Breast epithelium (tissue), 4 donors: ENCODE measurements at places on chromosomes 3 and 15. TPM values are rescaled to one million over a fixed set of nuclear protein-coding genes. Genes with fewer than 3 reads are reported as not detected.

Gene CLRN1
- total RNA-seq = not detected

GRCh38 chr3:52679199-52679538 lies 6.5 kb downstream of the PBRM1 start:
- no peak for DNase-seq

- no peak for DNase-seq
Measured at GRCh38 chr3:147943265-147943945, 534.2 kb downstream of the ZIC1 start.

DNA sequence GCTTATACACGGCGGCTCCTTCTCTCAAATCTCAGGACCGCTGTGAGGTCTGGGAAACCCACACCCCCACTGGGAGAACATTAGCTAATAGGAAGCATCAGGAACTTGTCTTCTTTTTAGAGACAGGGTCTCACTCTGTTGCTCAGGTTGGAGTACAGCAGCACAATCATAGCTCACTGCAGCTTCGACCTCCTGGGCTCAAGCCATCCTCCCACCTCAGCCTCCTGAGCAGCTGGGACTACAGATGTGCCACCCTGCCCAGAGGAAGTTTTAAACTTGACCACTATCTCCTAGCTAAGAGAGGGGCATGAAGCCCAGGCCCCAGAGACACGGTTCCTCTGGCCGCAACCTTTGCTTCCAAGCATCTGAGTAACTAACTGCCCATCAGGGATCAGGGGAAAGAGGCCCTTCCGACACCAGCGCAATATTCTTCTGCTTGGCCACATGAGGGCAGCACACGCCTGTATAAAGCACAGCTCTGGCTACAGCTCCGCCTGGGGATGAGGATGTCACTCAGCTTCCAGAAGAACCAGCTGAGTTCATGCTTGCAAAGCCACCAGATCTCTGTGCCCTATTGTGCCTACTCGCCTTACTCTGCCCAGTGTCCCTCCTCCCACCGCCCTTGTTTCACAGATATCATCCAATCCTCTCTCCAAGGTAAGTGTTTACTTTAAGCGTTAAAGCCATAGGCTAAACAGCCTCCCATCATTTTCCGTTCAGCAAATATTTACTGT lies 57.6 kb upstream of the SLC6A11 start:
- peak; percentile 69 for DNase-seq

DNA sequence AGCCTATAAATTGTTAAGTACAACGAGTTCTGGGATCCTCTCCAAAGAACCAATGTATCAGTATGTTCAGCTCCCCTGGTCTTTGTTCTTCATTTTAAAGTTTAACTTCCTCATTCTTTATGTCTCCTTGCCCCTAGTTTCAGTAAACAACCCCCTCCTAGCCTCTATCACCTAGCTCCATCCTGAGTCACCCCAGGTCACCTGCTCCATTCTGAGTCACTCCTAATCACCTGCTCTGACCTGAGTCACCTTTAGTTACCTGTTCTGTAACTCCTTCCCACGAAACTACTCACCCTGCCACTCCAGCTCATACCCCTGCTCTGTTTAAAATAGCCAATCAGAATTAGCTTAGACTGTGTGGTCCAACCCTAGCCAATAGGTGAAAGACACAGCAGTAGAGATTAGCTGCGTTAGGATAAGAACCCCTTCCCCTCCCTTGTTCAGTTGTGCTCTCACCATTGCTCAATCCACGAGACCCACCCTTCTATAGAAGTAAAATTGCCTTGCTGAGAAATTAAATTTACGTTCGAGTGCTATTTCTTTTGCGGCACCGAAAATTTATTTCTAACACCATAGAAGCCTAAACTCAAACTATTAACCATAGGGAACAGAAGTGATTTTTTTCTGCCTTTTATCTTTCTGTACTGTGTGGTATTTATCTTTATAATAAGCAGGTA lies 245.0 kb upstream of the ADAMTS9 start:
- DNase-seq = no peak

Gene ZNF148
- 31.8 TPM for total RNA-seq

DNA sequence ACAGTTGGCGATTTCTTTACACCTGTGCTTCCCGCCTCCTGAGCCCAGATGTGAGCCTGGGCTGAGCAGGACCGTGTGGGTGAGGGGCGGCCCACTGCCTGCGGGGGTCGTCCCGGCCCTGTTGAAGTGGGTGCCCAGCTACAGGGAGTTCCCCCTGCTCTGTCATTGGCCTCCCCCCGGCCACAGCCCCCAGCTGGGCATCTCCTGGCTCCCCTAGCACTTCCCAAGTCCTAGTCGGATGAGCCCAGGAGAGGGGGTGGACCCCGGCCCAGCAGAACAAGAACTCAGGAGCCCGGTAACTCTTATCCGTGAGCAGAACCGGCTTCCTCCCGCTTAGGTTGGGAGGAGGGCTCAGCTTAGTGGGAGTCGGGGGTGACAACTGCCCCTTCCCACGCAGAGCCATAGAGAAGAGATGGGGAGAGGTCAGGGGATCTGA lies 757 bp downstream of the PAQR5 start:
- DNase-seq = no peak

DNA sequence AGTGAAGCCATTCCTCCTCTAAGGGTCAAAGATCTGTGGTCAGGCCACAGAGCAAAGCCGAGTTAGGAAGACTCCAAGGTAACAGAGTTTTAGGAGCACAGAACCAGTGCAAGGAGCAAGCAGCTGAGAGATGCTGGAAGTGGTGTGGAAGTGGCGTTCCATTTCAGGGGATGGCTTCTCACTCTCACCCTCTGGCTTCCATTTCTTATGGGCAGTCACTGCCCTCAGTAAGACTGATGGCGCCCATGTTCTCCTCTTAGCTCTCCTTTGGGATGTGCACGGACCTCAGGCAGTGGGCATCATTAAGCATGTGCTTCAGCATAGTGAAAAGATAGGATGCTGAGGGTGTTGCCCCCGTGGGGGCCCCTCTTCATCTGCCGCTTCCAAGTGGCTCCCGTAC lies 90.3 kb downstream of the ASB7 start:
- DNase-seq = no peak

DNA sequence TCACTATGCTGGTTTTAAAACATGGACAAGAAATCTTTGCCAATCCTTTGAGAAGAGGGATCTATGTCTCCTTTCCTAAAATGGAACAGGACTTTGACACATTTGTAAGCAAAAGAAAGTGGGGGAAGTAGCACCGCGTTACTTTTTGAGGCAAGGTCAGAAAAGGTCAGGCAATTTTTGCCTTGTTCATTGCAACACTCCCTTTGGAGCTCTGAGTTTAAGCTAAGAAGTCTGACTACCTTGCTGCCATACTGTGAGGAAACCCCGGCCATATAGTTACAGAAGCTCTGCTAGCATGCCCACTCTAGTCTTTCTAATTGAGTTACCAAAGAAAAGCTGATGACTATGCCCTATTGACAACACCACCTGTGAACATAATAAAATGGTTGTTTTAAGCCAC lies 1.4 kb downstream of the FAM227B start:
- no peak for DNase-seq

GRCh38 chr3:152656214-152656971 lies 178.5 kb upstream of the P2RY1 start:
- DNase-seq = no peak

Gene FOXB1
- not detected for total RNA-seq
